ENCODE measurements at places on chromosomes 1 and 21.

GRCh38 chr1:31669433-31669785 lies 24.7 kb upstream of the PEF1 start:
- no peak for DNase-seq

- peak; percentile 22 for DNase-seq
Observed at GRCh38 chr1:164602101-164602422, 43.1 kb downstream of the PBX1 start.

DNA sequence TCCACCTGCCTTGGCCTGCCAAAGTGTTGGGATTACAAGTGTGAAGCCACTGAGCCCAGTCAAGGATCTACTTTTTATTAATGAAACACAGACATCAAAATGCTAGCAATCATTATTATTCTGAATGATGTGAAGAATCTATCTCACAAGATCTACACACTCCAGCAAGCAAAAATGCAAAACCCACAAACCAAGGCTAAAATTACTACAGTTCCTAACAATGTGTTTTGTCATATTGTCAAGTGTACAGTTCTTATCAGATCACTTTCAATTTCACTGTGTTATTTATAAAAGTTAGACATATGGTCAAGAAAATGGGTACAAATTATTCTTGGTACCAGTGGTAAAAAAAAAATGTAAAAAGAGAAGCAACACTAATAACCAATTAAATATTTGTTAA lies 61.3 kb upstream of the SDC3 start:
- DNase-seq = no peak

DNA sequence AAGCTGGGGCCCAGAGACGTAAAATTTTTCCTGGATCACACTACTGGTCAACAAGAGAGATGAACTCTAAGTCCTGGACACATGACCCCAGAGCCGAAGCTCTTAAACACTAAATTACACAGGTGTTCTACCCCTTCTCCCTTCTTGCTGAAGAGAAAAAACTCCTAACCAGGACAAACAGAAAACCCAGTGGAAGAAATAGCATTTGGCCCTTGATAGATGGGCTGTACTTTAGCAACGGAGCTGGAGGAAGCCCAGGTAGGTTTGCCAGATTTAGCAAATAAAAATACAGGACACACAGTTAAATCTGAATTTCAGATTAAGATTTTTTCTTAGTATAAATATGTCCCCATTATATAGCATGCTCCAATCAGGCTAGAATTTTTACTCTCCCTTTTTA lies 72.7 kb downstream of the DIRAS3 start:
- DNase-seq = no peak

DNA sequence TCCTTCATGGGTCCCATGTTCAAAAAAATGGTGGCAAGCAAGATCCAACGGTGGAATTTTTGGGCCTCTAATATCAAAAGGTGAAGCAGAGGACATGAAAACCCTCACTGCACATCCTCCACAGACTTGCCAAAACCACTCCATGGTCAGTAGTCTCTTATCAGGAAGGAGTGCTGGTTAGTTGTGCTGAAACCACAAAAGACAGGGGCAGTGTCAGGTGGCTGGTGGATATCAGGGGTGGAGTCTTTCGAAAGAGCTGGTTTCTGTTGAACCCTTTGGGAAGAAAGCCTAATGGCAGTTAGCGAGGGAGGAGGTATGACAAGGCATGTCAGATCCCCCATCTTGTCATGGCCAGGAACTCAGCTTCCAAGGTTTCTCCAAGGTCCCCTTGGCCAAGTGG lies 395.9 kb upstream of the CAMK1G start:
- DNase-seq = no peak

- DNase-seq = peak; percentile 70
Observed at GRCh38 chr1:33086384-33086850, 5.5 kb downstream of the AZIN2 start.

GRCh38 chr1:224749916-224750315 lies 133.8 kb downstream of the CNIH3 start:
- DNase-seq = no peak

GRCh38 chr1:66243548-66244130 lies 290.3 kb upstream of the SGIP1 start:
- DNase-seq = no peak

DNA sequence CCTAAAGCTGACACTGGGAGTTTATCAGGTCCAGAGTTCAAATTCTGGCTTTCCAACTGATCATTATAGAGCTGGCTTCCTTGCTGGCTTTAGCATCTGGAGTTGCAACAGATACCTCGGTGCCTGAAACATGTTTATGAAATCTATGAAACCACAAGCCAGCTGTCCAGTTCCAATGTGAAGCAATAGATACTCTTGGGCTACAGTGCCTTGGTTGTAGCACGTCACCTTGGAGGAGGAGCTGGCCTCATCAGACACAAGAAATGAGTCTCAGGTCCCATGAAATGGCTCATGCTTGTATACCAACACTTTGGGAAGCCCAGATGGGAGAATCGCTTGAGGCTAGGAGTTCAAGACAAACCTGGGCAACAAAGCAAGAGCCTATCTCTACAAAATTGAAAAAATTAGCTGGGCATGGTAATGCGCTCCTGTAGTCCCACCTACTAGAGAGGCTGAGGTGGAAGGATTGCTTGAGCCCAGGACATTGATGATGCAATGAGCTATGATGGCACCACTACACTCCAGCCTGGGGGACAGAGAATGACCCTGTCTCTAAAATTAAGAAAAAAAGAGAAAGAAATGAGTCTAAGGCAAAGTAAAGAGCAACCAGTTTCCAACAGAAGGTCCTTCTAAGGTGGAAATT lies 132.5 kb upstream of the ZNF648 start:
- DNase-seq = peak; percentile 89

GRCh38 chr1:206521694-206522402 lies 14.5 kb downstream of the RASSF5 start:
- no peak for DNase-seq

DNA sequence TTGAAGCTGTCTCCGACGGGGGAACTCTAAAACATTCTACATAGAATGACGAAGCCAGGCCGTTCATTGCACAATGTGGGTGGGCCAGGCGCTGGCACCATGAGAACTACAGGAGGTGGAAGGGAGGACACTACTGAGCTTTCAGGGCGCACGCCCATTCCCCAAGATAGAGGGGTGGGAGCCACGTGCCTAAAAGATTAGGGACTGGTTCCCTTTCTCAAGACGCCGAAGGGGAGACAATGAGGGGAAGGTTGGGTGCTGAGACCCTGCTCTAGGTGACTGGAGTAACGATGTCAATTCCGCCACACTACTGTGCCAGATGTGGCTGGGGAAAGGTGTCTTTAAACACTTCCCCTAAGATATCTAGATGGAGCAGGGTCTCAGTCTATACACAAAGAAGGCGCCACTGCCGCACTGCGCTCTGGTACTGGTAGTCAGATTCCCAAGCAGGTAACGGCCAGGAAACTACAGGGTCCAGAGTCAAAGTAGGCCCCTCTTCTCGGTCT lies 782 bp downstream of the CSDE1 start:
- peak; percentile 60 for DNase-seq

- no peak for DNase-seq
Observed at GRCh38 chr21:18522181-18522972, 118.8 kb upstream of the TMPRSS15 start.

- no peak for DNase-seq
Observed at GRCh38 chr1:104746994-104747393, 997.3 kb downstream of the AMY1C start.

- no peak for DNase-seq
Observed at GRCh38 chr1:15681349-15682292, 2.5 kb upstream of the PLEKHM2 start.

- DNase-seq = no peak
Observed at GRCh38 chr1:236342403-236343245, 51.5 kb upstream of the EDARADD start.

DNA sequence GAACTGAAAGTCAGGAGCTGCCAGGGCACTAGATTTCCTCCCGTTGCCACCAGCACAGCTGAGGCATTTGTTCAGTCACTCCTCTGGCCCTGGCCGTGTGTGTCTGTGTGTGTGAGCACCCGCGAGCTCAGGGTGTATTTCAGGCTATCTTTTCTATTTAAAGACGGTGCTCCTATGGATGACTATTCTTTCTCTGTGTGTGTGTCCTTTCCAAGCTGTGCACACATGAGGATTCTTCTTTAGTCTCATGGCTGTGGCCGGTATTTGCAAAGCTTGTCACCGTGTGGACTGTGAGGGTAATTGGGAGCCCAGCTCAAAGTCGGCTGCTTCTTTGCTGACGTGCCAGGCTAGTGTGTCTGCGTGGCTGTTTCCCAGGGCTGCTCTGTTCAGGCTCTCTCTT lies 3.0 kb upstream of the KCND3 start:
- no peak for DNase-seq

DNA sequence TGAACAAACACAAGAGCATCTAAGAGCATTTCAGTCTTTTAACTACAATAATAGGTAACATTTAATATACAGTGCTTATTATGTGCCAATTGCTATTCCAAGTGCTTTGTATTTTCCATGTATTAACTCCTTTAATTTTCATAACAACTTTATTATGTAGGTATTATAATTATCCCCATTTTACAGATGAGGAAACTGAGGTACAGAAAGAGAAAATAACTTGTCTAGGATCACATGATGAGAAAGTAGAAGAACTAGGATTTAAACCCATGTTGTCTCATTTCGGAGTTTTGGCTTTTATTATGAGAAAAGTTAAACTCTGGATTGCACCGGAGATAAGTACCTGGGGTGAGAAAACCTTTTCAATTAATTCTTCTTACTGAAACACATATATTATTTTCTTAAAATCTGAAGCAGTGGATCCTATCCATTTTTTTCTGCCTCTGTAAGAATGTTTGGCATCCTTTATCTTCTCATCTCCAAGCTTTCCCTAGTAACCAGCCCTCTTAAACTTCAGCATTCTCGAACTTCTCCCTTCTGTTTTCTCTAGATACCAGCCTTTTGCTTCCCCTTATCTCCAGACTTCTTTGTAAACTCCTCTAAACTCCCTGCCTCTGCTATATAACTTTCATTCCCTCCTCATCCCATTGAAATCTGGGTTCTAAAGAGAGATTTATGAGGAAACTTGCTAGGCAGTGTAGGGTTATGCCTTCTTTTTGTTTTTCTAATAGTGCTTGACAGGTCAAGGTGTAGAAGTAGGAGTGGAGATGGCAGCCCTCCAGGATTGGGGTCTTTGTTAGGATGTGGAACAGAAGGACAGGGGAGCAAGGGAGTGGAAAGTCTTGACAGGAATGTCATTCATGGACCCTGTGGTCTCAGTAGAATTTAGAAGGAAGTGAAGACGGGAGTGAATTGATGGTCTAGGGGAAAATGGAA lies 28.3 kb downstream of the POU2F1 start:
- no peak for DNase-seq

GRCh38 chr1:223525957-223526356 lies 132.7 kb downstream of the CCDC185 start:
- no peak for DNase-seq

- DNase-seq = no peak
Observed at GRCh38 chr1:45718289-45718688, 30.3 kb downstream of the TMEM69 start.

- peak; percentile 26 for DNase-seq
Observed at GRCh38 chr1:230073371-230074035, 6.5 kb downstream of the GALNT2 start.

DNA sequence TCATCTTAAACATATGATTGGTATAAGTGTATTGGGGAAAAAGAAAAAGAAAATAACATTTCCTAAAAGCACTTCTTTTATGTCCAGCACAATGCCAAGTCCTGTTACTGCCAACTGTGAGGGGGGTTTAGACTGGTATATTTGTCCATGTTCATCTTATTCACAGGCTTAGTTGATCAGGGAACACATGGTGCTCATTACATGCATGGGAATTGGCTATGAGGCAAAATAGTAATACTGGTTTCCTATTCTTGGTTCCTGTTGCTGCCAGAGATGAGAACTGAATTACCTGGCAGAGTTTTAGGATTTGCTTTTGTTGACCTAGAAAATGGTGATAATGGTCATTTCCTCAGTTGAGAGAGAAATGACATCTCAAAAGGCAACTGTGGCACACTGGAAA lies 398.8 kb downstream of the DUSP10 start:
- no peak for DNase-seq

- DNase-seq = no peak
Observed at GRCh38 chr1:47417170-47418044, 1.3 kb downstream of the FOXE3 start.

DNA sequence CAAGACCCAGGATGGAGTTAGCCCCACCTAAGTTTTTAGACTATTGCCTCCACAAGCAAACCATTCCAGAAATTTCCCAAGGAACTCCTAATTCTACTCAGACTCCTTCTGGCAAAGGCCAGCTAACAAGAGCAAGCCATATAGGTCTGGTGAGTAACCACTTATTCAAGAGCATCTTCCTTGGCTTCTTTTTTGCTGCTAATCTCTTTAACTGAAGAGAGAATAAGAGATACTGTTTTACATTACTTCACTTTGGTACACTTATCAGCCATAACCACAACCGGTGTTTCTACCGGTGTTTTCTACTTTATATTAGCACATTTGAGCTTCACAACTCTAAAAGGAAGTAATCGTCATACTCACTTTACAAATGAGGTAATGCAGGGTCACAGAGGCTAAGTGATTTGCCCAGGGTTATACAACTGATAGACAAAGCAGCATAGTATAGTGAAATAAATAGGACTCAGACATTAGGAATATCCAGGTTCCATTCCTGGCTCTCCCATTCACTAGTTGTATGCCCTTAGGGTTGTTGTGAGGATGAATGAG lies 1.7 kb upstream of the EPS15 start:
- no peak for DNase-seq

- DNase-seq = no peak
Observed at GRCh38 chr1:99482286-99482685, 163.6 kb upstream of the PALMD start.

- no peak for DNase-seq
Observed at GRCh38 chr1:23174426-23175110, 5.9 kb upstream of the LUZP1 start.

DNA sequence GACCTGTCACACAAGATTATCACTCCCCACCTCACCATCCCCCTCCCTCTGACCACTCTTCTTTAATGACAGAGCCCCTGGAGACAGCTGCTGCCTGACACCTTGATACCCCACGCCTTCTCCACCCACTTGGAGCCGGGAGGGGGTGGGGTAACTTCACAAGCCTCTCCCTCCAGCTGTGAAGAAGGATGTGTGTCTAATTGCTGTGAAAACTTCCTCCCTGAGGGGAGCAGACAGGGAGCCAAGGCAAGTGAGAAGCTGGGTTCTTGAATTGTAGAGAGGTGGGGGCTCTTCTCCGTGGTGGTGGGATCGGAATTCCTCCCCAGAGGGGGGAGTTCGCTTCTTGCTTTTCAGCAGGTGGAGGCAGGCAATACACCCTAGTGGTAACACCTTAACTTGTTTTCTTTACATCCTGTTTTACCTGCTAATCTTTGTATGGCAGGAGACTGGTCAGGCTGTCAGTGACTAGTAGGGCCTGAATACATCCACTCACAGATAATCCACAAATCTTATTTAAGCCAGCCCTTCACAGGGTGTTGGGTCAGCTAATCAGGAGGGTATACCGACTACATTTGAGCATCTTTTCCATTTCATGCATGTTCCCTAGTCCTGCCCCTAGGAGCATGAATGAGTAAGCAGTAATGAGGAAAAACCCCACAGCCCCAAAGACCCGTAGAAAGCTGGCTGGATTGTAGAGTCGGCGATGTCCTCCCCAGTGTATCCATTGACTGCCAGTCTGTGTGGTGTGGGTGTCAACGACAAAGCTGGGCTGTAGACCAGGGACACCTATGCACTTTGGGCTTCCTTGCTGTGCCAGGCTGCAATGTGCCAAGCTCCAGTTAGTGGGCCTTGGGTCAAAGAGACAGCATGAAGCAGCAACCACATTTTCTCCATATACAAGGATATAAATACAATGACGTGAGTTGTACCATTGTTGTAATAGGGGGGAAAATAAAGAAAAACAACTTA lies 57.3 kb downstream of the NFASC start:
- DNase-seq = no peak

All from AG20443 (cell line).